ENCODE measurements at places on chromosomes 3 and 15. TPM values are rescaled to one million over a fixed set of nuclear protein-coding genes. Genes with fewer than 3 reads are reported as not detected.
A peak's percentile ranks its signal among the peaks of the same experiment; 100 is the strongest.

DNA sequence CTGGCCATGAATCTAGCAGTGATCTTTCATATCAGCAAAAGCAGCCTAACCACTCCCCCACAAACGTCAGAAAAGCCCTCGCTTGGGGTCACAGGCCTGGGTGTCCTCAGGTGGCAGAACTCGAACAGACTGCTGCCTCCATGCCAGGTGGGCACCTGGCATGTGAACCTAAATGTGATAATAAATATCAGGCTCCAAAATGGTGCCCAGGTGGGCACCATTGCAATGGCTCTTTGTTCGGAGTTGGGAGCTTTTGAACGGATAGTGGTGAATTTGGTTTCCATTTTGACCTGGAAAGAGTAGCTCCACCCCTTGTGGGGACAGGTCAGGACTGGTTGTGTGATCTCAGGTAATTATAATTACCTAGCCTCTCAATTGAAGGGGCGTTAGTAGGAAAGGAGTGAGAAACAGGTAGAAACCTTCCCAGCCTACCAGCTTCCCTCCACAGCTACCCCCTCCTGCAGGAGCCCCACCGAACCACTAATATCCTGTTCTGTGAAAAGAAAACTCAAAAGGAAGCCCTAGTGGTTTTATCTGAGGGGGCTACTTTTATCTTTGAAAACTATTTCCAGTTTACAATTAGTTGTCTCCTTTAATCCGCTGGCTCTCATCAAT lies 18.1 kb downstream of the MYO1E start:
- peaks cover 10% of the 10 kb centered on the region for H3K36me3 ChIP-seq
- DNase-seq = no peak
- H3K27ac ChIP-seq = peak overlapping the region; percentile 21
- peak overlapping the region; percentile 50 for H3K4me3 ChIP-seq

DNA sequence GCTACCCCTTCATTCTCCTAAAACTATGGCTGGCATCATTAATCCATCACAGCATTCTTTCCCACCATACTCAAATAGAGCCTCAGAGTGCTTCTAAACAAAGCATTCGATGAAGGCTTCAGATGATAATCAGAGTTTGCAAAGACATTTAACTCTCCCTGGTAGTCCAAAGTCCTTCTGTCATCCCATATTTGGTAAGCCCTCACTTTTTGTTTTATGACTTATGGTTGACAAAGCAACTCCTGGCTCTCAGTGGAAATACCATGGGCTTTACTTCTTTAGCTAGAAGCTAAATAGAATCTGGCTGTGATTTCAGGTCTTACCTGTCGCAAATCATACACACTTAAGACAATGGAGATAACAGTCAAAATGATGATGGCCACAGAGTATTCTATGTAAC lies 27.8 kb downstream of the ATP13A5 start:
- no peaks in the 10 kb centered on the region for H3K4me1 ChIP-seq
- no peak overlapping the region for H3K27ac ChIP-seq
- no peaks in the 10 kb centered on the region for H3K36me3 ChIP-seq
- no peak for DNase-seq

DNA sequence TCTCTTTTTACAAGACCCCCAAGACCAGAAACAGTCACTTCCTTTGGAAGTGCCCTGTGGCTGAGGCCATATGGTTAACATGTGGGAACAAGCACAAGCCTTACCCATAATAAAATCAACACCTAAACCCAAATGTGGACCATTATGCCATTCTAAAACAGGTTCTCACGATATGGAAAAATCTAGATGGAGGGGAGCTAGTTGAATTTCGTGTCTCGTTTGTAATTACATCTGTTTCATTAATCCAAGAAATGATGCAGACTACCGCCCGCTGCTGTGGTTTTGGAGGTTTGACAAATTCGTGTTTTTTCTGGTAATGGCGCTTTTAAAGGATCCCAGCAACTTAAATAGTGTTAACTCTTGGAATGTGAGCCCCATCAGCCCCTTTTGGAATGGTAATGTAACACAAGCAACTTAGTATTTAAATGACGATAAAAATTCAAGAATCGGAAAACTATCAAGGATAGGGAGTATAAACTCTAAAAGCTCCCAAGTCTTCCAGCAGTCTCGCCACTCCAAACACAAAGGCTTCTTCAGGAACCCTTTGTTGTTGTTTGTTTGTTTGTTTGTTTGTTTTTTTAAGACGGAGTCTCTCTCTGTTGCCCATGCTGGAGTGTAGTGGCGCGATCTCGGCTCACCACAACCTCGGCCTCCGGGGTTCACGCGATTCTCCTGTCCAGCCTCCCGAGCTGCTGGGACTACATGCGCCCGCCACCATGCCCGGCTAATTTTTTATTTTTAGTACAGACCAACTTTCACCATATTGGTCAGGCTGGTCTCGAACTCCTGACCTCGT lies 1.1 kb downstream of the CNBP start:
- H3K4me1 ChIP-seq = peaks cover 32% of the 10 kb centered on the region
- peaks cover 50% of the 10 kb centered on the region for H3K36me3 ChIP-seq

- H3K4me1 ChIP-seq = peaks cover 2% of the 10 kb centered on the region
- peaks cover 3% of the 10 kb centered on the region for H3K27me3 ChIP-seq
- DNase-seq = no peak
Measured at GRCh38 chr15:84099181-84099580, 136.4 kb upstream of the GOLGA6L4 start.

SLC28A2 gene
- total RNA-seq = not detected
